Activated CD4-positive, CD25-positive, alpha-beta regulatory T cell (primary cell): ENCODE measurements at places on chromosomes 2 and 18.

DNA sequence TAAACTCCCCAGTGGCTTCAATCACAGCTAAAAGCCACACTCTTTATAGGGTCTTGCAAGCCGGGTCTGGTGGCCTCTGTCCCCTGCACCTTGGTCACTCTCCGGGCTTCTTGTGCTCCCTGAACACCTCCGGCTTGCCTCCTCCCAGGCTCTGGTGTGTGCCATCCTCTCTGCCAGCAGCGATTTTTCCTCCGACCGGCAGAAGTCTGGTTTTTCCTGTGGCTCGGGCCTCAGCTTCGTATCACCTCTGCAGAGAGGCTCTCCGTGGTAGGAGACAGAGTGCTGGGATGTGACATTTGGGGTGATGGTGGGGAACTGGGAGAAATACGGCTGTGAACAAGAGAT lies 58.8 kb upstream of the HPCAL1 start:
- no peak for DNase-seq

DNA sequence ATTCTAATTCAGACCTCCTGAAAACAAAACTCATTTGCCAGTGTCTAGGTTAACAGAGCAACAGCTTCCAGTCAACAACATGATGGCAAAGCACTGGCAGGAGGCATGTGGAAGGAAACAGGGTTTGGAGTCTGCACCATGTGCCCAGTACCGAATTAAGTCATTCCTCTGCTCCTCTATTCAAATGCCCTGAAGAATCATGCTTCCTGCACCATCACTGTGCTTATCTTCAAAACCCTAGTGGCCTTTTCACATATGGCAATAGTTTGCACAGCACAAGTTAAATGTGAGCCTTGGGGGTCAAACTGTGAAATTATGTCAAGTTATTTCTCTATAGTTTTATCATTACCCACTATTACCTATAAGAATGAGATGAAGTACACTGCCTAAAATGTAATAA lies 75.4 kb upstream of the GRB14 start:
- DNase-seq = no peak

DNA sequence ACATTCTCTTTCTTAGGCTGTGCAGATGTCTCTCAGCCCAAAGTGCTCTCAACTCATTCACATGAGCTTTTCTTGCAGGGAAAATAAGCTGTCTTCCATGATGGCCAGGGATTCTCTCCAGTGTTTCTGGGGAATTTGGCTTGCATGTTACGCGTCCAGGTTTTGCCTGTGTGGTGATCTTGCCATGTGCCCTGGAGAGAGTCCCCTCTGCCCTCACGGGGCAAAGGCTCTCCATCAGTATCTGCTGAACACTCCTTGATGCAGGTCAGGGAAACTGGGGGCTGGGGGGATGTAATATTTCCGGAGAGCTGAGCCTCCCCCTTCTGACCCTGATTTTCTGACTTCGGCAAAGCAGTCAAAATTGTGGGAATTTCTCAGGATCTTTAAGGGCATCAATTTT lies 87.6 kb downstream of the ACKR3 start:
- DNase-seq = no peak

GRCh38 chr18:35088921-35089320 lies 47.7 kb downstream of the MAPRE2 start:
- DNase-seq = no peak

- no peak for DNase-seq
Observed at GRCh38 chr2:234705108-234705507, 208.2 kb upstream of the ARL4C start.
